NCI-H187 treated with DMSO at 0.1 percent for 48 hours (cell line): ENCODE measurements at places on chromosomes 7 and 10.
A peak's percentile ranks its signal among the peaks of the same experiment; 100 is the strongest.

DNA sequence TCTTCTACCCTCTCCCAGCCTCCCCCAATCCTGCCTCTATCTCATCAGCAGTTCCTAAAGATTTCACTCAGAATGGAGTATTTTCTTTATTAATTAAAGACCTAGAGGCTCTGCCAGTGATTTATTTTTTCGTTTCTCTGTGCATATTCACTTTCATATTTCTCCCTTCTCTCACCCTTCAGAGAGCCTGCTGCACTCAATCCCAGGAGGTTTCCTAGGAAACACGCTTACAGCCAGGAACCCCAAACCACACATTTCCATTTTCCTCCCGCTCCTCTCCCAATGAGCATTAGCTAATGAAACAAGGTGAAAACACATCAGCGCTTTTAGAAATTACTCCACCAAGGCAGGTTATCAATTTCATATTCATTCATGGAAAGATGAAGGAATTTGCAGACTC is 180.2 kb downstream of the FRMD4A start:
- no peak for DNase-seq

- DNase-seq, result no peak
Measured at GRCh38 chr7:18873734-18874336, 243.6 kb downstream of the TWIST1 start.

- DNase-seq, result peak; percentile 61
Measured at GRCh38 chr7:96547371-96547811, 162.3 kb downstream of the SEM1 start.

- DNase-seq, result no peak
Measured at GRCh38 chr10:102775935-102776669, 32.4 kb downstream of the WBP1L start.

DNA sequence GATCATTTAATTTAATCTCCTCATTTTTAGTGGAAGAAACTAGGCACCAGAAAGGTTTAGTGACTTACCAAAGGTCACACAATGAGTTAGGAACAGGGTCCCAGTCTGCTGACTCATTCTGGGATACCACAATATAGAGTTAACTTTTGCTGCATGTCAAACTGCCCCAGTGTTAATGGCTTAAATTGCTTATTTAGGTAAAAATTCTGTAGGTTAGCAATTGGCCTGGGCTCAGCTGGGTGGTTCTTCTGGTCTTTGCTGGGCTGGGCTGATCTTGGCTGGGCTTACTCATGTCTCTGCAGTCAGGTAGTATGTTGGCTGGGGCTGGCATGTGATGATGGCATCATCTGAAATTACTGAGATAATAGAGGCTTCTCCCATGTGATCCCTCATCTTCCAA is 111.6 kb downstream of the EMX2 start:
- no peak for DNase-seq

GRCh38 chr7:96775046-96775445 is 65.4 kb upstream of the SEM1 start:
- no peak for DNase-seq

- no peak for DNase-seq
Measured at GRCh38 chr7:93298671-93299070, 66.5 kb downstream of the VPS50 start.

DNA sequence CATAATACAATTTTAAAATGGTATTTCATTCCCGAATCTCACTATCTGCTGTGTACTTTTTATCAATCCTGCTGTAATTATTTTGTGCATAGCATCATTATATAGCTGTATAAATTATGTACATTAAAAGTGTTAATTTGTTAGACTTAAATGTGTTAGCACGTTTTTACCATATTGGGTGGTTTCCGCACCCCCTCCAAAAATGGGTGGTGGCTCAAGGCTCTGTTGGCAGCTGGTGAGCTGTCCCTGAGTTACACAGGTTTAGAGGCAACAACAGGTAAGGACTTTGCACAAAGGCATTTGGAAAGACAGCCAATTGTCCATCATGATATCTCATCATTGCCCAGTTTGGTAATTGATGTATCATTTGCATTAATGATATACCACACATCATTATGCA is 18.6 kb upstream of the LMTK2 start:
- DNase-seq, result no peak

DNA sequence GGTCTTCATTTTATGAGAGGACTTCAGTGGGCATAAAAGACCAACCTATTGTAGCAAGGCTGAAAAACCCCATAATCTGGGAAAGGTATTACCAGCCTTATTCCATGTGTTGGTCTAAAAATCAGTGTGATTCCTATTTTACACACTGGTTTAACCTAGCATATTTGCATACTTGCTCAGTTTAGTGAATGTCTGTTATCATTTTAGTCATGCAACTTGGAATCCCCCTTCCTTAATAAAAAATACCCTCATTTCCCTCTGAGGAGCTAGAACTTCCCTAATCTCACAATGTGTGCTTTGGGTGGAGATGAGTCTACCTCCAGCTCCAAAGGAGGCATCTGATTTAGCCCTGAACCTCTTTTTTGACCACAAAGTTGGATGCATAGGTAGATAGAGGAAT is 312.8 kb upstream of the SORCS1 start:
- no peak for DNase-seq

GRCh38 chr10:112160834-112161233 is 22.7 kb downstream of the GPAM start:
- DNase-seq, result no peak

DNA sequence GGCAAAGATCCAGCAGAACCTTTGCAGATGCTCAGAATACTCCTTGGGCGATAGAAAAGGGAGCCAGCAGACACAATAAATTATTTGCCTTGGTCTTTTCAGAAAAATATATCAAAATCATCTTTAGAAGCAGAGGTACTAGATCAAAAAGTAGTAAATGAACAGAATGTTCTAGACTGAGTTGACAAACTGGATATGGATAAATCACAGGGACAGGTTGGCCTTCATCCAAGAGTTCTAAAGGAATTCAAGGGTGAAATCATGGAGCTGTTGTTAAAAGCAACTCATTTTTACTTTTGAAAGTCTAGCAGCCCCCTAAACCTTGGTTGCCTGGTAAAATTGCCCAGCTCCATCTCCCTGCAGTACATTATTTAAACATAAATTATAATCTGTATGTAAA is 99.1 kb downstream of the PLCE1 start:
- no peak for DNase-seq

GRCh38 chr7:139675127-139676125 is 102.4 kb downstream of the HIPK2 start:
- DNase-seq, result no peak

GRCh38 chr7:147432079-147432478 is 1158.5 kb upstream of the C7orf33 start:
- no peak for DNase-seq

- DNase-seq, result no peak
Measured at GRCh38 chr10:98038288-98038687, 7.9 kb upstream of the CRTAC1 start.

GRCh38 chr10:78307576-78307975 is 273.9 kb downstream of the RPS24 start:
- no peak for DNase-seq

- DNase-seq, result no peak
Measured at GRCh38 chr7:142439739-142440138, 181.9 kb upstream of the PRSS58 start.

DNA sequence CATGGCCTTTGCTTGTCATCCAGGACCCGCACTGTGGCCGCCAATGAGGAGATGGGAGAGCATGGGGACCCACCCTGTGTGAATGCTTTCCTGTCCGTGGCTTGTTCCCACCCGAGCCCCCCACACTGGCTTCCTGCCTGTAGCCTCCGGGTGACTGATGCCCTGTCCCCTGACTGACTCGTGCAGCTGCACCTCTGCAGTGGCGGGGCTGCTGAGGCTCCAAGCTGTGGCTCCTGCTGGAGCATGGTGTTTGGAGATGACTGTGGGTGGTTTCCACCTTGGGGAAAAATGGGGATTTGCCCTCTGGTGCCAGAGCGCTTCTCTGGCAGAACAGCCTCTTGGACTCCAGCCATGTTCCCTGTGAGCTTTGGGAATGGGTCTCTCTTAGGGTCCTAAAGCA is 2.1 kb downstream of the CAMK1D start:
- no peak for DNase-seq

DNA sequence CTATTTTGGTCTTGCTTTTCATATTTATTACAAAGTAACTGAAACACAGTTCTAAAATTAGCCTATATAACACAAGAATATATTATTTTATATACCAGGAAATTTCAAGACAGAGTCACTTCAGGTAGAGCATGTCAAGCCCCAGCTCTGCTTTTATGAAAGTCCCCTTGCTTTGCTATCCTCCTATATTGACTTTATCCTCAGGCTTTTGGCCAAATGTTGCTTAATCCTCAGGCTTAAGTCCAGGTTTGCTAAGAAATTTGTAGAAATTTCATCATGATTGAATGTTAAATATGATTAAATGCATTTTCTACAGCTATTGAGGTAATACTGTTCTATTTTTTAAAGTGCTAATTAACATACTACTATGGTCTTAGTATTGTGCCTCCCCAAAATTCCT is 227.6 kb downstream of the FZD1 start:
- no peak for DNase-seq

- DNase-seq, result no peak
Measured at GRCh38 chr10:60212195-60212594, 177.5 kb downstream of the ANK3 start.

DNA sequence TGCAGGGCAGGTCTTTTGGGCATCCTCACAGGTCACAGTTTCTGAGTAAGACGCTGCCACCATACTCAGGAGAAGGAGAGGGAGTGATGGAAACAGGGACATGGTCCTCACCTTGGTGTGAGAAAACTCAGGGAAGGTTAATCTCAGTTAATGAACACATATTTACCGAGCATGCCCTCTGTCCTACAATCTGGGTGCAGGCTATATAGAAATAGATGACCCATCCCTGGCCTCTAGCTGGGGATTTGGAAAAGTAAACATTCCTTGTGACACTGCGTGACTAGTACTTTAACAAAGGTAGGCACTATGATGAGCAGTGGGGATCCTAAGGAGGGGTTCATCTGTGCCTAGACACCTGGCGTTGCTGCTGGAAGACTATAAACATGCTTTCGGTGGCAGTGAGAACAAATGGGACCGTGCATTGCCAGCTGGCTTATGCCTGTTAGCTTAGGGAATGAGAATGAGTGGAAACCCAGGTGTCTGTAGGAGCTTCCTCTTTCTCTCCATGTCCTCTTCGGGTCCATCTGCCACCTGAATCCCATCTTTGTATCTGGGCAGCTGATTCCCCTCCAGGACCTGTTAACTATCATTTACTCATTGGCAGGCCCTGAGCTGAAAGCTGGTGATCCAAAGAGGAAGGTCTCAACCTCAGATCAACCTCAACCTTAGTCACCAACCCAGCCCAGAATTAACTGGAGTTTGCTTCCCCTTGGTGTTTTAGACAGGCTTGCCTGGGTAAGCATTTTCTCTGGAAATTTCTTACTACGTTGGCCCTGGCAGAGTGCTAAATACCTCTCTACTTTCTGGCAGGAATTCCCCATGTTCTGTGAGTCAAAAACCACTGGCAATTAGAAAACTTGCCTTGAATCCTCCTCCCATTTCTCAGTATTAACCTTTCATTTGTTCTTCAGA is 794 bp downstream of the MBL2 start:
- no peak for DNase-seq

- no peak for DNase-seq
Measured at GRCh38 chr7:85160223-85160622, 26.6 kb downstream of the SEMA3D start.

- no peak for DNase-seq
Measured at GRCh38 chr7:105136221-105136620, 122.2 kb downstream of the KMT2E start.

- no peak for DNase-seq
Measured at GRCh38 chr7:47938574-47939165, 9.6 kb downstream of the PKD1L1 start.

GRCh38 chr7:98420966-98421612 is 20.2 kb upstream of the BAIAP2L1 start:
- DNase-seq, result peak; percentile 47

GRCh38 chr10:90674461-90674860 is 183.4 kb downstream of the HTR7 start:
- DNase-seq, result no peak

GRCh38 chr7:148609045-148609725 is 18.6 kb downstream of the C7orf33 start:
- no peak for DNase-seq

DNA sequence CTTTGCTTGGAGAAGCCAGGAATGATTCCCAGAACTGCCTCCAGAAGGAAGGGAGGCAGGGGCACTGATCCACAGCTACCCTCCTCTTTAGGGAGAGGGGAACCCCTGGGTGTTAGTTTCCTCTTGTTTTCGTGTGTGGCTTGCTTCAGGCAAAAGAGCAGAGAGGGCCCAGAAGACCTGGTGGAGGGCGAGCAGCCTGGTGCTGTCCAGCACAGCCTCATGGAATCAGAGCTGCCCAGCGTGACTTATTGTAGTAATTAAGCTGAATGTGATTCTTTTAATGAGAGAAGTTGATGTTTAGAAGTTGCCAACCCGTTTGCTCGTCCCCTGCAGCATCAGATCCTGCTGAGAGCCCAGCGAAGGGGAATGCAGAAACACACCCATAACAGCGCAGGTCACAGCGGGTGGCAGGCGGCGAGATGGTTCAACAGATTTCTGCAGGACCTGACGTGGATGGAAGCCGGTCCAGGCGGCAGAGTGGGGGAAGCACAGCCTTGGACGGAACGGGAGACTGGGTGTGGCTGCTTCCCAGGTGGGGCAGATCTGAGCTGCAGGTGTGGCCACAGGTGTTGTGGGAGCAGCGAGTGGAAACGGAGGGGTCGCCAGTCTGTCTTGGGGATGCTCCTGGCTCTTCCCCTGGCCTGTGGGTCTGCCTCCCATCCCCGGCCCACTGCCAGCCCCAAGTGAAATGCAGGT is 53.7 kb upstream of the SHH start:
- no peak for DNase-seq

DNA sequence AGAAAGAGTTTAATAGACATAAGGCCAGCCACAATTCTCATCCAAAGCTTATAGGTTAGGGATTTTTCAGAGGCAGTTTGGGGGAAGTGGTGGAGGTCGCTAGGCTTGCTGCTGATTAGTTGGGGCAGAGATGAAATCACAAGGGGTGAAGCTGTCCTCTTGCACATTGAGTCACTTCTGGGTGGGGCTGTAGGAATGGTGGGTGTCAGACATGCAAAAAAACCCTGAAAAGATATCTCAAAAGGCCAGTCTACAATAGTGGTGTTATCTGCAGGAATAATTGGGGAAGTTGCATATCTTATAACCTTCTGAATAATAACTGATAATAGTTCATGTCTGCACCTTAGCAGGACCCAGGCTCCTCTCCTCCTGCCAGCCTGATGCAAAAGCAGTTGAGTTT is 2.1 kb downstream of the FAM24B start:
- DNase-seq, result no peak

DNA sequence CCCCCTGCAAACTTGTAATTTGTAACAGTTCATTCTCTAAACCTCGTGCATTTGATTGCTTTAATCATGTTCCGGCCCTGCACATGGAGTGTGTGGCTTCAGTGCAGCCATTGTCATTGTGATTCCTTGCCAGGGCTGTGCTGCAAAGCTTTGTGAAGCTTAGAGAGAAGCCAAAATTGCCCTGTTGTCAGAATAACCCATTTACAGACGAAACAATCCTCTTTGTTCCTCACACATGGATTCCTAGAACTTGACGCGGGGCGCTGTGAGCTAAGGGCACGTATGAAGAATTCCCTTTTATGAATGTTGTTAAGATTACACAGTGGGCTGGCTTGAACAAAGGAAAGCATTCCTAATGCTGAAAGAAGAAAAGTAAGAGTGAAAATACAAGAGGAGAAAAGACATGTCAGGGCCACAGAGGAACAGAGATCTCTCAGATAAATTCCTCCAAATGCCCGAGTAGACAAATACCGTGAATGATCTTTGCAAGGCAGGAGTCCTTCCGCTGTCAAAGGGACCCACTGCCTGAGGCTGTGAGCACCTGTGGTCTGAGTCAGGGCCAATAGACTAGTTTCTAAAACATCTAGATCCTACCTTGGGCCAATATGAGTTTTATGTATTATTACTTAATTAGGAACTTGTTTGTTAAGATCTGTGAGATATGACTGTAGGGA is 205.4 kb upstream of the C7orf33 start:
- DNase-seq, result no peak
